ENCODE measurements at places on chromosomes 2 and 18. TPM values are rescaled to one million over a fixed set of nuclear protein-coding genes. Genes with fewer than 3 reads are reported as not detected.
A peak's percentile ranks its signal among the peaks of the same experiment; 100 is the strongest.

The SKA1 gene
- total RNA-seq, result not detected

The BZW1 gene
- 100 TPM for total RNA-seq

- no peak for DNase-seq
- no peak overlapping the region for H3K27ac ChIP-seq
- H3K36me3 ChIP-seq, result no peaks in the 10 kb centered on the region
- H3K4me3 ChIP-seq, result no peak overlapping the region
- no peaks in the 10 kb centered on the region for H3K4me1 ChIP-seq
These were observed 35.7 kb downstream of the ACKR3 start for GRCh38 chr2:236605345-236605734.

- DNase-seq, result no peak
- H3K27ac ChIP-seq, result no peak overlapping the region
- H3K4me3 ChIP-seq, result no peak overlapping the region
- H3K36me3 ChIP-seq, result no peaks in the 10 kb centered on the region
These were observed 143.3 kb upstream of the CAB39 start for GRCh38 chr2:230569298-230569697.

DNA sequence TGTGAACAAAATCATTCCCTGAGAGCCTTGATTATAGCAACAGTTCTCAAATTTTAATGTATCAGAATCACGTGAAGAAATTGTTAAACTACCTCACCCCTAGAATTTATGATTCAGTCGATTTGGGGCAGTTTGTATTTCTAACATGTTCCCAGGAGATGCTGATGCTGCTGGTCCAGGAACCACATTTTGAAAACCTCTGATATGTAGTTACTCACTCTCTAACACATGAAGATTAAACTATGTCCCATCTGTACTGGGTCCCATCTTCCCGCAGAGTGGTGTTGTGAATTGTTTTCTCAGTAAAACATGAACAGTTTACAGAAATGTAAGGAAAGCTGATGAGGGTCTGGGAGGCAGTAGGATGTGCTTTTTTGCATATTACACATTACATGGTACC lies 223.1 kb downstream of the CDH20 start:
- no peak overlapping the region for H3K27ac ChIP-seq
- H3K36me3 ChIP-seq, result no peaks in the 10 kb centered on the region
- no peaks in the 10 kb centered on the region for H3K27me3 ChIP-seq
- H3K4me3 ChIP-seq, result no peak overlapping the region

DNA sequence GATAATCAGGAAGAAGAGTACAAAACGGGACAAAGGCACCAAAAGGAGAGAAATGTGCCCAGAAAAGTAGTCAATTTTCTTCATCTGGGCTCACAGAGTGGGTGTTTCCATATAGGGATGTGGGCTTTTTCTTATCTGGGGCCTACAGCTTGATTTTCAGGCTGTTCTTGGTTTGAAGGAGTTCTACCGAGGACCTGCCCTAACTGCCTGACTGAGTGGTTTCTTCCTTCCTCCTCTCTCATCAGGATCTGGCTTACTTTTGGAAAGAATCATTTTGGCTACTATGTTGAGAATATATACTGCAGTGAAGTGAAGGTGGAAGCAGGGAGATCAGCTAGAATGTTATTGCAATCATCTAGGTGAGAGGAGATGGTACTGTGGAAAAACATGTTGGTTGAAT lies 316.7 kb downstream of the LRP1B start:
- H3K4me3 ChIP-seq, result no peak overlapping the region
- H3K27ac ChIP-seq, result no peak overlapping the region
- no peaks in the 10 kb centered on the region for H3K27me3 ChIP-seq
- DNase-seq, result no peak
- no peaks in the 10 kb centered on the region for H3K4me1 ChIP-seq
- H3K36me3 ChIP-seq, result no peaks in the 10 kb centered on the region

DNA sequence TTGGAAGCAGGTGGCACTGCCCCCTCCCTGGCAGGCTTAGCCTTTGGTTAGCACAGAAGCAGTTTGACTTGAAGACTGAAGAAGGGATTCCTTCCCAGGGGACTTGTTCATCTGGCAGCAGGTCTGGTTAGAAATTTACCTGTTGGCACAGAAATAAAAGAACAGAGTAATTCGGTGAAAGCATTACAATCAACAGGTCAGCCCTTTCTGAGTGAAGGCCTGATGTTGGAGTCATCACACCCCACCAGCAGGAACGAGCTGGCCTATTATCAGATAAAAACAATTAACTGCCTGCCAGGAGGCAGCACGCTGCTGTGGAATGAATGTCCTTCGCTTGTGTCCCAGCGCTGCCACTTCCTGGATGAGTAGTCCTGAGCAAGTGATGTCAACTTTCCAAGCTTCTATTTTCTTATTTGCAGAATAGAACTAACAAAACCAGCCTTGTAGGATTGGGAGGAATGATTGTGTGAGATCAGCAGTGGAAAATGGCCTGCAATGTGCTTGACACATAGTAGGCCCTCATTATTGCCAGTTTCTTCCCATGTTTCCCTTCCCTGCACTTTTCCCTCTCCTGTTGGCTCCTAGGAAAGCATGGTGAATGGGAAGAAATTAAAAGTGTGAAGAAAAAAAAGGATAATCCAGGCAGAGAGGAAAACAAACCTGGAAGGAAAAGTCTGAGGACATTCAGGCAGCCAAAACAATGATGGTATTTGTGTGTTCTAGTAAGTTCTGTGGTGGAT lies 29.0 kb downstream of the LGALSL start:
- no peak overlapping the region for H3K4me3 ChIP-seq
- peaks cover 5% of the 10 kb centered on the region for H3K27me3 ChIP-seq
- H3K27ac ChIP-seq, result no peak overlapping the region
- H3K36me3 ChIP-seq, result no peaks in the 10 kb centered on the region

- no peaks in the 10 kb centered on the region for H3K27me3 ChIP-seq
- H3K36me3 ChIP-seq, result no peaks in the 10 kb centered on the region
- peak; percentile 91 for DNase-seq
- peaks cover 18% of the 10 kb centered on the region for H3K4me1 ChIP-seq
- peak overlapping the region; percentile 89 for H3K27ac ChIP-seq
These were observed 14.3 kb downstream of the MALL start for GRCh38 chr2:110101280-110101844.

DNA sequence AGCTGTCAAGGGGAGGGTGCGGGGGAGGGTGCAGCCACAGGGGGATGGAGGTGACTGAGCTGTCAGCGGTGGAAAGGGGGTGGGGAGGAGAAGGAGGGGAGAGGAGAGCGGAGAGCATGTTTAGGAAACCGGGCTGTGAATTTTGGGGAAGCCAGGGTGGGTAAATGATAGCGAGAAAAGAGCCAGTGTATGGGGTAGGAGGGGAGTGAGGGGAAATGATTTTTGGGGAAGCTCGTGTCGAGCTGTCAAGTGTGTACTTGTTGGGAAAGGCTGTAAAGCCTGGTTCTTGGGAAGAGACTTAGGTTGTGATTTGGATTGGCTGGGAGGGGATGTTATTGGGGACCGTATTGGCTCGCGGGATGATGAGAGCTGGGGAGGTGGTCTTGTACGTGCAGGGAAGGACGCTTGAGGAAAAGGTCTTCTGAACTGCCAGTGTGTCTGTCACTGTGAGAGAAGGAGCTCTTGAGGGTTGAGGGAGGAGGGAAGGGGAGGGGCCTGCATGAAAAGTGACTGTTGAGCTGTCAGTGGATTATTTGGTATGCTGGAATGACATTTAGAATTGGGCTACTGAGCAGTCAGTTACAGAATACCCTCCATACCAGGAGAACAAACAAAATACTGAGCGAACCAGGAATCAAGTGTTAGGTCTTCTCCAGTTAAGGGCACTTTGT lies 1.0 kb downstream of the UBR3 start:
- no peaks in the 10 kb centered on the region for H3K27me3 ChIP-seq
- peaks cover 78% of the 10 kb centered on the region for H3K4me1 ChIP-seq
- peak overlapping the region; percentile 83 for H3K4me3 ChIP-seq

Measured in stomach (tissue), 19 donors.